SIG-M5 (cell line): ENCODE measurements at places on chromosomes 4 and X.

DNA sequence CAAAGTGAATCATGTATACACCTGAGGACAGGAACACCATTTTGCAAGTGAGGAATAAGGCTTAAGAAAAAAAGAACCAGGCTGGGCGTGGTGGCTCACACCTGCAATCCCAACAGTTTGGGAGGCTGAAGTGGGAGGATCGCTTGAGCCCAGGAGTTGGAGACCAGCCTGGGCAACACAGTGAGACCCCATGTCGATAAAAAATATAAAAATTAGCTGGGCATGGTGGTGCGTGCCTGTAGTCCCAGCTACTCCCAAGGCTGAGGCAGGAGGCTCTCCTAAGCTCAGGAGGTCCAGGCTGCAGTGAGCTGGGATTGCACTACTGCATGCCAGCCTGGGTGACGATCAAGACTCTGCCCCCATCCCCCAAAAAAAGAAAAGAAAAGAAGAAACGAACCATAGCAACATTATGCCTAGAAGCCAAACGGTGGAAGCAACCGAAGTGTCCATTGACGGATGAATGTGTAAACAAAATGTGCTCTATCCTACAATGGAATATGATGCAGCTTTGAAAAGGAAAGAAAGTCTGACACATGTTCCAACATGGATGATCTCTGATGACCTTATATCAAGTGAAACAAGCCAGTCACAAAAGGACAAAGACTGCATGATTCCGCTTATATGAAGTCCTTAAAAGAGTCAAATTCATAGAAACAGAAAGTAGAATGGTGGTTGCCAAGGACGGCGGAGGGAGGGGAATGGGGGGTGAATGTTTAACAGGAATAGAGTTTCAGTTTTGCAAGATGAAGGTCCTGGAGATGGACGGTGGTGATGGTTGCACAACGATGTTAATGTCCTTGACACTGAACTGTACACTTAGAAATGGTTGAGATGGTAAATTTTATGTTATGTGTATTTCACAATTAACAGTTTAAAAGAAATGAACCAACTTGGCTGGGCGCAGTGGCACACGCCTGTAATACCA, 8.6 kb upstream of the KIAA0232 start:
- DNase-seq = no peak

DNA sequence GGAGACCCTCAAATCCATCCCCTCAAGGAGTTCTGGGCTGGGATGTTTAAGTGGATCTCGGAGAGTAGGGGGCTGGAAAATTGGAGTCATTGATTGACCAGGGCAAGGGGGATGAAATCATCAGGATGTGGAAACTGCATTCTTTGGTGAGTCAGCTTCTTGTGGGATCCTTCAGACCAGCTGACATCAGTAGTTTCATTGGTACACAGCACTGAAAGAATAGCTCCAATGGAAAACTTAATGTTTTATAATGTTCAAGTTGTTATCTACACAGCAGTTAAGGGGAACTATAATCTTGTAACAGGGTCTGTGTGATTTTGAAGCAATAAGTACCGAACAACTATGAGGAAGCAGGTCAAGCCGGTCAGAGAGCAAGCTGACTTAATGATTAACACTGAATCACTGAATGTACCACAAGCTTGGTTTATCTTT, 506.1 kb downstream of the RPA4 start:
- no peak for DNase-seq

DNA sequence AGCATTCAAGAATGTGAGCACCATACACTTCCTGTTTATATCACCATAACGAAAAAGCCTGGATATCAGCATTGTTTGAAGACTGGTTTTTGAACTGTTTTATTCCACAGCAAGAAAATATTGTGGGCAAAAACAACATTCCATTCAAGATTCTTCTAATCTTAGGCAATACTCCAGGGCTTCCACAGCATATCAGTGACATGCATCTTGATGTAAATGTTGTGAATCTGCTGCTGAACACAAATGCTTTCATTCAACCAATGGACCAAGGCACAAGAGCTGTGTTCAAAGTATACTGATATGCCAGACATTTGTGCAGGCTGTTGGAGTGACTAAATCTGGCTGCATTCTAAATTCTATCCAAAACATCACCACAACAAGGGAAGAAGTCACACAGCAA, 260.1 kb upstream of the ETNPPL start:
- no peak for DNase-seq

GRCh38 chr4:108483079-108483478, 137.3 kb upstream of the RPL34 start:
- no peak for DNase-seq
